ENCODE measurements at places on chromosomes 11 and 22.

DNA sequence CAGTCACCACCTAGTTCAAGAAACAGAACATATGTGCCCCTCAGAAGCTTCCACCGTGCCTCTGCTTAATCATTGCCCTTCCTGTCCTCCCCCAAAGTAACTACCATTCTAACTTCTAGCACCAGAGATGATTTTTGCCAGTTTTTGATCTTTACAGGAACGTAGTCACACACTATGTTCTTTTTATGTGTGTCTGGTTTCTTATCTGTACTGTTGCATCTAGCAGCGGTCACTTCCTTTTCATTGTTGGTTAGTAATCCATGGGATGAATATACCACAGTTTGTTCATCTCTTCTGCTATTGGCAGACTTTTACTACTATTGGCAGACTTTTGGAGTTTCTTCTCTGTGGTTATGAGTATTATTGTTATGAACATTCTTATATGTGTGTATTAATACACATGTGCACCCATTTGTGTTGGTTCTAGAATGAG is 34.6 kb downstream of the SPECC1L start:
- peak; percentile 28 for DNase-seq

DNA sequence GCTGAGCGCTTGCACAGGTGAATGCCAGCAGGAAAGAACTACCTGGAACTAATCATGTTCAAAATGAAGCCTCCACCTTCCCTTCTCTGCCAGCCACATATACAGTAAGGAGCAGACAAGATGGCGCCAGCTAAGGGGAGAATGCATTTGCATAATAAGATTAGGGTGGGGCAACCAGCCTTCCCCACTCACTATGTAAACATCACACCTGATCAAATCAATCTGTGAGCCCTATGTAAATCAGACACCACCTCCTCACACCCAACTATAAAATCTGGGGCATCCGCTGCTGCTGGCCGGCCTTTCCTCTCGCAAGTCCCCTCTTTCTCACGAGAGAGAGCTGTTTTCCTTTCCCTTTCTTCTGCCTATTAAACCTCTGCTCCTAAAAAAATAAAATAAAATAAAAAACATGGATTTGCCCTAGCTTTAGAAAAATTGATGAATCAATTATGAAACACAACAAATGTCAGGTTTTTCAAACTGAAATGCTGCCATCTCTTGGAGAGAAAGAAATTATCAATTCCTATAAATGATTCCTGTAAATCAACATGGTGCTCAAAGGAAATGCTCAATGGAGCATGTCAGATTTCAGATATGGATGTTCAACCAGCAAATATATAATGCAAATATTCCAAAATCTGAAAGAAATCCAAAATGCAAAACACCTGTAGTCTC is 108.9 kb downstream of the SGSM3 start:
- DNase-seq, result no peak

DNA sequence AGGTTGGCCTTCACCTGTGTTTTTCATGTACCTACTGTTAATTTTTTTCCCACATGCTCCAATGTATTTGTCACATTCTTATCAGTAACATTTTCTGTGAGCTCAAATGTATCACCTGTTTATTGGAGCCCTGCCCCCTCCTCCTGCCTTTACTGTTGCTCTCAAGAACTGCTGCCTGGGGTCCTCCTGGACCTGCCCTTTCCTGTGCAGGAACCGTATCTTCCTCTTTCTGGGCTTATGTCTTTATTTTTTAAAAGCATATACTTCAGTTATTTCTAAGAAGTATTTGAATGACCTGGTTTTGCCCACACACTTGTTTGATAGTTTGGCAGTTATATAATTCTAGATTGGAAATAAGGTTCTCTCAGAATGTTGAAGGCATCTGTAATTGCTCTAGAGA is 5.9 kb downstream of the FAM118B start:
- DNase-seq, result no peak

DNA sequence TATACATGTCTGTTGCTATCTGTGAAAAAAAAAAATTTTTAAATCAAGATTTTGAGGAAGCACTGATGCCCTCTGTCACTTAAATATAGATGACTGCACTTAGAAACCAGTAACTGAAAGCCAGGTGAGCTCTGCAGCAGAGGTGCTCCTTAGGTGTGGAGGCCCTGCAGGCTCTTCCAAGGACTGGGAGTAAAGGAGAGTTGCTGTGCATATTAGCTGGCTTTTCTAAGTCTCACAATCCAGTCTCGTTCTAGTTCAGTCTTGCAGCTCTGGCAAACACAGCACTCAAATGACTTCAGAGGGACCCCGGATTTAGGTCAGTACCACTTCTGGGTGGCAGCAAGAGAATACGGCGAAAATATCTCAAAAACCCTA is 61.0 kb downstream of the LARGE2 start:
- DNase-seq, result no peak

GRCh38 chr11:75421035-75421602 is 11.9 kb downstream of the KLHL35 start:
- DNase-seq, result no peak

DNA sequence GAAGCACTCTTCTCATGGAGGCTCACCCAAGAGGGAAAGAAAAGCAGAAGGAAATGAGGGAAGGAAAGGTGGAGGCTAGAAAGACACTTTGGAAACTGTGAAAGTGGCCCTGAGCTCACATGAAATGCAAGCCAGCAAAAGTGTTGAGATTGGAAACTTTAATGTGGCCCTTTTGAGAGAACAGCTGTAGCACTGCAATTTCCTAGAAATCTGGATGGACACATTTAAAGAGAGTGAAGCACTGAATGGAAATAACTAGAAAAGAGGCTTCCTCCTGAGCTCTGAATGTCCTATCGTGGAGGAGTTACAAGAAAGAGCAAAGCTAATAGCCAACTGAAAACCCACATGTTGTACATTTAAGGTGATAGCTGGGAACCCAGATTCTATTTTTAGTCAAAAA is 56.0 kb downstream of the LIF start:
- DNase-seq, result no peak

GRCh38 chr11:12800871-12801270 is 126.7 kb downstream of the TEAD1 start:
- no peak for DNase-seq

- no peak for DNase-seq
Measured at GRCh38 chr11:32659672-32660071, 76.0 kb downstream of the EIF3M start.

DNA sequence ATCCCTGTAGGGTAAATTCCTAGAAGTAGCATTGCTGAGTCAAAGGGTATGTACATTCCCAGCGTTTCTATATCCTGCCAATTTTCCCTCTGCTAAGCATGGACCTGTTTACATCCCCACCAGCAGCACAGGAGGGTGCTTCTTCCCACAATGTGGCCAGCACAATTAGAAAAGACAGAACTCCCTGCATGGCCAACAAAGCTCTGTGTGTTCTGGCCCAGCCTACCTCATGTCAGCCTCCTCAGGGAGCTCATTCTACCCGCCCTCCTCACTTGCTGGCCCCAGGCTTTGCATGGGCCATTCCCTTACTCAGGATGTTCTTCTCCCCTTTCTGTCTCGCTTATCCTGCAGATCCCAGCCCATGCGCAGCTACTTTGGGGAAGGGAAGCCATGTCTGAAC is 186.1 kb downstream of the DSCAML1 start:
- no peak for DNase-seq

DNA sequence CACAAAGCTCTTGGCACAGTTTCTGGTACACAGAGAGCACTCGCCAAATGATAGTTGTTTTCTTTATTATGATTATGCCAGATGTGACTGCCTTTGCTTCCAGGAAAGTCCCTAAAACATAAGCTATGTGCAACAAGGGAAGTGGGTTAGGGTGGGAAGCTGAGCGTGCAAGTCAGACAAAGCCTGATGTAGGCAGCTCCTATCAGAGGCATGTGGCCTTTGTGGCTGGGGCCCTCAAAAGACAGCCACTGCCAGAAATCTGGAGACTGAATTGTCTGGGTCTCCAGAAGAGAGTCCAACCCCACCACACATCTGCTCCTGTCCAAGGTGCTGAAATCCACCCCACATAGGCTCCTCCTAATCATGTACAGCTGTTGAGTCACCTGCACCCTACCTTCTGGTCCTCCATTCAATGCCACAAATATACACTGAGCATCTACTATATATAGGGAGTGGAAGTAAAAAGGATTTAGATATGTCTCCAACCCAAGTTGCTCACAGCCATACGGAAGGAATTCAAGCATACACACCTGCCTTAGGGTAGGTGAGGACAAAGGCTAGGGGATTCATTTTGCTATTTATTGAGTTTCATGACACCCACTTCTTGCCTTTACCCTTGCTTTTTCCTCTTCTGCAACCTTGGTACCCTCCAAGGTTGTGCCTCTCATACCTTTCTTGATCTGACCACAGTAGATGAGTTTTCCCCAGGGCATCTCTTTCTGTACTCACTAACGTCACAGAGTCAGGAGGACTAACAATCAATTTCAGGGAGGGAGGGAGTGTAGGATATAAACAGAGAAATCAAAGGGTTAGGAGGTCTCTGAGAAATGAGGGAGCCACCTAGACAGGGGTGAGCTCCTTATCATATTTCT is 12.4 kb downstream of the SEC14L3 start:
- peak; percentile 67 for DNase-seq

- DNase-seq, result no peak
Measured at GRCh38 chr11:117860139-117860538, 16.3 kb downstream of the FXYD6 start.

GRCh38 chr11:131624531-131624930 is 254.1 kb downstream of the NTM start:
- DNase-seq, result no peak

DNA sequence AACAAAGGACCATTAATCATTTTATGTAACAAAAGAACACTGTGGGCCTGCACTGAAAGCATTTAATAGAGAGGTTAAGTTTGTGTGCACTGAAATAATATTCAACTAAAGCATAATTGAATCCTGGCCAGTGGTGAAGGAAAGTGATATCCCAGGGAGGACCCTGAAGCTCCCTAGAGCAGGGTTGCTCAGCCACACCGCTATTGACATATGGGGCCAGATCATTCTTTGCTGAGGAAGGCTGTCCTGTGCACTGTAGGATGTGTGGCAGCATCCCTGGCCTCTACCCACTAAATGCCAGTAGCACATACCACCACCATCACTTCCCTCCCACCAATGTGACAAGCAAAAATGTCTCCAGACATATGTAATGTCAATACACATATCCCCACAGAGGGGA is 166.1 kb upstream of the MTNR1B start:
- no peak for DNase-seq

GRCh38 chr22:39594411-39594810 is 23.9 kb downstream of the CACNA1I start:
- DNase-seq, result no peak

DNA sequence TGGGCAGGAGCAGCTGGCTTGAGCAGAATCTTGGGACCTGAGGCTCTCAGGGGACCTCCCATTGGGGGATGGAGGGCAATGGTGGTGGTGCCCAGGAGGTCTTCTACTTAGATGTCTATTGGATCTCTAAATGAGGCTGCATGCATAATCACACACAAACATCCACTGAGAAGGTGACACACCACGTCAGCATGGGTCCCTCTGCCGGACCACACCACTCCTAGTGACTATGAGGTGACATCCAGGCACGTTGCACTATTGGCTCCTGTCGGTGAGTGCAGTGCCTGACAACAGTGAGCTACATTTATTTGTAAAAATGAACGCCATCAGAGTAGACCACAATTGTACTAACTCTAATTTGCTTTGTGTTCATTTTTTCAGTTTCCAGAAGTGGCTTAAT is 2.3 kb upstream of the APOA4 start:
- no peak for DNase-seq

DNA sequence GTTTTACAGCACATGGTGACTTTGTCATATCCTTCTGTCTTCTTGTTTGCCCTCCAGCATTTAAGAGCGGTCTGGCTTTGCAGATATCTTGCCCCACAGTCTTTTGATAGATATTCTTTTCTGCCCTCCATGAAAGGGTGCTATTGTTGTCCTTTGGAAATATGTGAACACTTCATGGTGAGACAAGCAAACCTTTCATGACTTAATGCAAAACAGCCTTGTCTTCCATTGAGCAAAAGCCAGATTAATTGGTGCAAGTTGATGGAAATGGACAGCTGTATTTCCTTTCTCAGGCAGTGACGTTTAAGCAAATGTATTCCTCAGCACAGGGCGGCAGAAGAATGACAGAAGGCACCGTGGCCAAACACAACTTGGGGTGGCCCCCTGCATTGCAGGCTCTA is 4.4 kb downstream of the DCPS start:
- no peak for DNase-seq

DNA sequence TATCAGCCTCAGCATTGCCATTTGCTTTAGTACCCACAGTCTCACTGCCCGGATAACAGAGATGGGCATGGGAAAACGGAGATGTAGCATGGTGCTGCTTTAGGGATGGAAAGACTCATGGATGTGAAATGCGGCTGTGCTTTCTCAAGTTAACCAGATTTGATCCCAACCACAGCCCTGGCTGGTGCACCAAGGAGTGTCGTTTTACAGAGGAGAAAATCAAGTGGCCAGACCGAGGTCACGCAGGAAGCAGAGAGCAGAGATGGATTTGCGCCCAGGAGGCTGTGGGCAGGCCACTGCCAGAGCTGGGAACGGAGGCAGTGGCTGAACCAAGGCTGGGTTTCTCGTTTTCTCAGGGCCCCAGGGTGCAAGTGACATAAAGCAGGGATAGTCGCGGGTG is 9.0 kb downstream of the MB start:
- DNase-seq, result no peak

- no peak for DNase-seq
Measured at GRCh38 chr22:50577987-50578775, at the start of gene CPT1B. TSS of gene CPT1B (minus strand) at chr22:50578427. CDS start at chr22:50577915, 512 bp downstream.

DNA sequence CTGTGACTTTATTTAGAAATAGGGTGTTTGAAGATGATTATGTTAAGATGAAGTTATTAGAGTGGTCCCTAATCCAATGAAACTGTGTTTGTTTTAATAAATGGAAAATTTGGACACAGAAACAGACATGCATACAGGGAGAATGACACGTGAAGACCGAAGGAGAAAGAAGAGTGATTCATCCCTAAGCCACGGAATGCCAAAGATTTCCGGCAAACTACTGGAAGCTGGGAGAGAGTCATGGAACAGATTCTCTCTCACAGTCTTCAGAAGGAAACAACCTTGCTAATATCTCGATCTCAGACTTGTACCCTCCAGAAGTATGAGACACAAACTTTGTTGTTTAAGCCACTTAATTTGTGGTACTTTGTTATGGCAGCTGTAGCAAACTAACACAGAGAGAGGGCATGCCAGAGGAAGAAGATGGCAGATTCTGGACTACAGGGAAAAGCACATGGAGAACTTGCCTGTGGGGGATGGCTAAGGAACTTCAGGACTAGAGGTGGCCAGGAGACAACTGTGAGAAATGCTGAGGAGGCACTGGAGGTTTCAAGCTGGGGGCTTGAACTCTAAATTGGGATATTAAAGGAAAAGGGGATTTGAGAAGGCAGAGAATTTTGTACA is 733.5 kb upstream of the CCDC90B start:
- no peak for DNase-seq

- DNase-seq, result no peak
Measured at GRCh38 chr11:122963961-122964360, 17.7 kb downstream of the BSX start.
